ENCODE measurements at places on chromosomes 3 and 15.

DNA sequence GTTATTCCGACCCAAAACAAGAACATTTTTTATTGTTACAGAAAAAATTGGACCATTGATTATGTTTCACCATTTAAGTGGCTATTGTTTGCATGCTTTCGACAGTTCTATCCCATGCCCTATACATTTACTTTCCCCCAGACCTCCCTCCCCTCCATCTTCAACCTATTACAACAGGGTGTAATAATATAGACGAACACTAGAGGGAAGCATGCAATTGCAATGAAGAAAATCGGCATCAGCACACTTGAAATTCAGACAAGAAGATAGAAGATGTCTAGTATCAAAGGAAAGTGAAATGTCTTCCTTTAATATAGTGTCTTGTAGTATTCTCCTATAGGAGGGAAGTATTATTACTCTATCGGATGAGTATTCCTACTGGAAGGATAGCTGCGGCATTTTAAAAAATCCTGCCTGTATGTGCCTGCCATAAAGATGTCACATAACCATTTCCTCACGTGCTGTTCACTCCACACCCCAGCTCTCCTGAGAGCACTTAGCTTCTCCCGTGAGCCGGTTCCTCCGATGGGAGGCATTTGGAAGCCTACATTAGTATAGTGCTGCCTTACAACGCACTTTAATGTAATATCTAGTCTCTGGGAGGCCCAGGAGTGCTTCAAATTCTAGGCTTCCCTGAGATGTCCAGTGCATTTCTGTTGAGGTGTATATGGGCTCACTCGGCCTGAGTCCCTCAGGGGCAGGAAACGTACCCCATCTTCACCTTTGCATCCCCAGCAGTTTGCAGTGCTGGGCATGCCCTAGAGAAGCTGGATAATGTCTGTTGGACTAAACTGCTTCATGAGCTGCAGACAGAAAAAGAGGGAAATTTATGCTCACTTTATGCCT, 17.8 kb upstream of the ERICH6 start:
- DNase-seq: no peak

- no peak for DNase-seq
Measured at GRCh38 chr15:63166219-63166618, 8.9 kb upstream of the RPS27L start.

GRCh38 chr3:95813244-95813643, 1001.1 kb upstream of the EPHA6 start:
- DNase-seq: no peak

- DNase-seq: no peak
Measured at GRCh38 chr15:27091270-27091940, 120.4 kb downstream of the GABRG3 start.

DNA sequence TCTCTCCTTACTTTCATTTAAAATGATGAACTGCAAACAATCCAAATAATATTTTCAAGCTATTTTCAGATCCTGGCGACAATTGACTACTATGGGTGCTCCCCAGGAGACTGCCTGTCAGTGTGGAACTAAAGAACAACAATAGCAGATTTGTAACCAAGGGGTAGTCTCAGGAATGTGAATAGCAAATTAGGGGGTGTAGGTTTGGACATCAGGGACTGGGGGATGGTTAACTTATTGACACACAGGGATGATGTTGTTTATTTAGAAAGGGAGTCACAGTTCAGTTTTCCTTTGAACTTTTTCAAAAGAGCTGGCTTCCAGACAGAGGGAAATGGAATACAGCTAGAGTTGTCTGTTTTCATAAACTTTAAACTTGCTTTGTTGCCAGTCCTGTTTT, 229.8 kb downstream of the LRTM1 start:
- DNase-seq: no peak

All from lower leg skin (tissue), 4 donors.